ENCODE measurements at places on chromosomes 1 and 21.

GRCh38 chr1:24871306-24871901 is 58.7 kb downstream of the RUNX3 start:
- no peak for DNase-seq

DNA sequence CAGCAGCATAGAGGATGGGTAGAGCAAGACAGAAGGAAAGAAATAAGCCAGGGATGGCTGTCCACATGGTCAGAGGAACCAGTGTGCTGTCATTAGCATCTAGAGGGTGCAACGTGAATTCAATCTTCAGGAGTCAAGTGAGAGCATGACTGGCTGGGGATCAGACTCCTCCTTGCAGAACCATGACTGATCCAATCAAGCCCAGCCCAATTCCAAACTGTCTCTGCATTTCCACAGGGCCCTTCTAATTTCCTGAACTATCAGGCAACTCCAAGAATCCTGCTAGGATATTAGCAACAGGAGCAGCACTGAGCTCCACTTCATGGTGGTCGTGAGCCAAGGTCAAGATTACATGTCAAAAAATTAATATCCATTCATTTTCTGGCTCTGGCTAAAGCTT is 166.8 kb upstream of the CAMK1G start:
- no peak for DNase-seq

DNA sequence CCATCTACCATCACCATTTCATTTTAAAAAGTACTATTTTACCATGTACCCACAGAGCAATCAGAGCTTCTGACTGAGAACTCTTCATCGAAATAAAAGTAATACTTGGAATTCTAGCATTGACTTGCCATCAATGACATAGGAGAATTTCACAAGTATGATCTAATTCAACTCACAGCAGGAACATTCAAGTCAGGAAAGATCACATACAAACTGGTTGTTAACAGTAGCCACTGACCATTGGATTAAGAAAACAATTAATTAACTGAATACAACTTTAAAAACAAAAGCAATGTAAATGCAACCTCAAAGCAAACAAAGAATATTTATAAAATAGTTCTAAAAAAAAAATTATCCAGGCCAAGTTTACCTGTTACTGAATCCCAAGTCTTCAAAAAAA is 18.8 kb downstream of the RNF115 start:
- DNase-seq = no peak

DNA sequence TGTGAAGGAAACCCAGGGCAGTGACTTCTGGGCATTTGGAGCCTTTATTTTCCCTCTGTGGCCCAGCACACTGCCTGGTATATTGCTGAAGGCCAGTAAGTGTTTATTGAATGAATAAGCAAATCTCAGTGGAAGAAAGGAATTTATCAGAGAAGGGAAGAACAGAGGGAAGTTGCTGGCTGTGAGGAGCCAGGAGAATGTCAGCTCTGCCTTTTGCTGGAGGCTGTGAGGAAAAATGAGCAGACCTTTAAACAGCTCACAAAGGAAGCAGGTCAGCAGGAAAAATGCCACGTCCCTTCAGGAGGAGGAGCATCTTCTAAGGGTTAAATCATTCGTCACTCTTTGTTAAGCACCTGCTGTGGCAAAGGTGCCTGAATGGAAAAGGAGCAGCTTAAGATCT is 75.9 kb downstream of the GIPC2 start:
- DNase-seq = no peak

GRCh38 chr1:239361403-239361802 is 25.0 kb upstream of the CHRM3 start:
- DNase-seq = no peak
